ENCODE measurements at places on chromosomes 4 and X.

GRCh38 chr4:82275431-82276331, 98.1 kb downstream of the HNRNPD start:
- DNase-seq, result no peak

DNA sequence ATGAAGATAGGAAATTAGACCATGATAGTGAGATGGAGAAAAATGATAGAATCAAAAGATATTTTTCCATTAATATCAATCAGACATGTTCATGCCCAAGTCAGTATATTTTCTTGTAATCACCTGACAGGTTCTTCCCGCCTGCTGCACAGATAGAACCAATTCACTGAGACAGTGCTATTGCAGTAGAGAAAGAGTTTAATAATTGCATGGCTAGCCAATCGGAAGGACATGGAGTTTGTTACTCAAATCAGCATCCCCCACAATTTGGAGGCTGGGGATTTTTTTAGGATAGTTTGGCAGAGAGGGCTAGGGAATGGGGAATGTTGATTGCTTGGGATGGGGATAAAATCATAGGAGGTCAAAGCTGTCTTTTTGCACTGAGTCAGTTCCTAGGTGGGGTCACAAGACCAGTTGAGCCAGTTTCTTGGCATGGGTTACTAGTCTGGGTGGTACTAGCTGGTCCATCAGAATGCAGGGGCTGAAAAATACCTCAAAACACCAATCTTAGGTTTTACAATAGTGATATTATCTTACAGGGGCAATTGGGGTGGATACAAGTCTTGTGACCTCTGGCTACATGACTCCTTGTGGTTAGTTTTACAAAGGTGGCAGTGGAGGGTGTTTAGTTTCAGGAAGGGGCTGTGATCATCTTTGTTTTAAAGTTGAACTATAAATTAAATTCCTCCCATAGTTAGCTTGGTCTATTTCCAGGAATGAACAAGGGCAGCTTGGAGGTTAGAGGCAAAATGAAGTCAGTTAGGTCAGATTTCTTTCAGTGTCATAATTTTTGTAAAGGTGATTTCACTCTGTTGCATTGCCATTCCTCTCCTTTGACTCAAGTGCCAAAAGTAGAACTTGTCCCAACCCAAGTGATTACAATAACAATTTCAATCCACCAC, 100.3 kb upstream of the PDE5A start:
- DNase-seq, result no peak

DNA sequence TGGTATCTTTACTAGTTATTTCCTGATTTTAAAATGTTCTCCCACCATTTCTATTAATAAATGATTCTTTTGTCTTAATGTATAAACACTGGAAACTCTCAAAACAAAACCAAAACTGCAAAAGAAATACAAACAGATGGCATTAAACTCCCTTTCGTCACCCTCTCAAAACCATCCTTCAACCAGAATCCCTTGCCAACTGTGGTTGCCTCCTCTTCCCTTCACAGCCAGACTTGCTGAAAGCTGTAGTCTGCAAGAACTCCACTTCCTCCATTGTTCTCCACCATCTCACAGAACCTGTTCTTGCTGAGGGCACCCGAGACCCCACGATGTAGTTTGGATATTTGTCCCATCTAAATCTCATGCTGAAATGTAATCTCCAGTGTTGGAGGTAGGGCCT, 96.5 kb downstream of the WWC2 start:
- DNase-seq, result no peak

DNA sequence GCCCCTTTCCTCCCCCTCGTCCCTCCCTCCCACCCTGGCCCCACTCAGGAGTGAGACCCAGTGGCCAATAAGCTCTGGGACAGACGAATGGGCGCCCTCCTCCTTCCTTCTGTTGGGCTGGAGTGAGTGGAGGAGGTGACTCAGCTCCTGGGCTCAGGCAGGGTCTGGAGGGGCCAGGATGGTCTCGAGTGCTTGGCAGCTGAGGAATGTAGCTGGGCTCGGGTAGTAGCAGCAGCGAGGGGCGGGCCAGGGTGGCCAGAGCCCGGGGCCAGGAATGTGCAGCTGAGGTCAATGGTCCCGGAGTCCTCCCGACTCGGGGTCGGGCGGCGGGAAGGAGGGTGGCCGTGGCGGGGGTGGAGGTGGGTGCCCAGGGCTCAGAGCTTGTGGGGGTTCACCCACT, 15.0 kb downstream of the G6PD start:
- DNase-seq, result no peak

GRCh38 chr4:7987148-7987989, 47.7 kb upstream of the AFAP1 start:
- DNase-seq, result peak; percentile 71

DNA sequence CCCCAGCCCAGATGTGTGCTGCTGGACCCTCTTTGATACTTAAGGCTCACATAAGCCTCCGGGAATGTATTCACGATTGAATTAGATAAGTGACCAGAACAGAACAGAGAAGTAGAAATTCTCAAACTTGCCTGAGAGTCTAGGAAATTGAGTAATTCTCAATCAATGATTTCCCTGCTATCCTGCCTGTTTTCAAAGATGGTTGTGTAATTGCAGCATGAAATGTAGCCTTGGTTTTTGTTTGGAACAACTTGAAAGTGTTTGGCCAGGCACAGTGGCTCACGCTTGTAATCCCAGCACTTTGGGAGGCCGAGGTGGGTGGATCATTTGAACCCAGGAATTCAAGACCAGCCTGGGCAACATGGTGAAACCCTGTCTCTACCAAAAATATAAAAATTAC, 41.2 kb downstream of the TNIP2 start:
- no peak for DNase-seq

- DNase-seq, result no peak
Observed at GRCh38 chr4:141518222-141518621, 118.2 kb upstream of the IL15 start.

DNA sequence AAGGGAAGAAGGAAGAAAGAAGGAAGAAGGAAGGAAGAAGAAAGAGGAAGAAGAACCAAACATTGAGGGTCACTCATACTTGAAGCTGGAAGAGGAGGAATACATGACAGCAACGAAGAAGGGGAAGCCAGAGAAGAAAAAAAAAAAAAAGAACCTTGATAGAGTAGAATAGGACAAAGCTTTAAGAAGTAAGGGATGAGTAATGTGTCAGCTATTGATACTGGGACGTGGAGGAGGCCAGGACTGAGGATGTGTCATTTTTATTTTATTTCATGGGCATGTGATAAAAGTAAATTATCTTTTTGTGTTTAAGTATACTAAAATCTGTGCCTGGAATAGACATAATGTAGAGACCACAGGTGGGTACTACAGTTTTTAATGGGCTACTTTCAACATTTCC, 6.4 kb downstream of the EDA2R start:
- no peak for DNase-seq

DNA sequence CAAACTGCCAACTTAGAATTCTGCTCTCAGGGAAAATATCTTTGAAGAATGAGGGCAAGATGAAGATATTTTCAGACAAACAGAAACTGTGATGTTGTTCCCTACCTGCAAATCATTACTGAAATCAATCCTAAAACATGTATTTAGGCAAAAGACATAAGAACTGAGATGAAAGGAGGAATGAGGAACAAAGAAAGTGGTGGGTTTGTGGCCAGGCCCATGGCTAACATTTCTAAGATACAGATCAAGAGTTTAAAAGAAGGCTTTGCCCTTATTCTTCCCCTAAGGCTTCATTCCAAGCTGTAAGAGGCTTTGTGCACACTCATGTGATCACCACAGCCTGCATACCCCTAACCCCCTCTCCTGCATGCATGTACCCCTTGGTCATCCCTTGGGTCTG, 46.5 kb downstream of the ADGRG2 start:
- DNase-seq, result no peak

GRCh38 chr4:6229095-6229494, 28.7 kb upstream of the JAKMIP1 start:
- no peak for DNase-seq

DNA sequence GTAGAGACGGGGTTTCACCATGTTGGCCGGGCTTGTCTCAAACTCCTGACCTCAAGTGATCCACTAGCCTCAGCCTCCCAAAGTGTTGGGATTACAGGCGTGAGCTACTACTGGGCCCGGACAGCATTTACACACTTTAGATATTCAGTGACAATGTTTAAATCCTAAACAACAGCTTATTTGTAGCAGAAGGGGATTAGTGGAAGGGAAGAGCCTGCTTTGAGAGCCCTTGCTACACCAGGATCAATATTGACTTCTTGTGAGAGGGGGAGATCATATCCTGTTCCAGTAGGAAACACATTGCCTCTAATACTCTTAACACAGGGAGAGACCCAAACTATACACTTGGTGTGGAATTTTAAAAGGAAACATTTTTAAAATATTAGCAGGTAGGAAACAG, 7.1 kb downstream of the MGST2 start:
- DNase-seq, result no peak

- DNase-seq, result no peak
Observed at GRCh38 chr4:42906891-42907759, 14.6 kb downstream of the GRXCR1 start.

GRCh38 chrX:55486736-55487135, 2.9 kb downstream of the USP51 start:
- no peak for DNase-seq

GRCh38 chr4:165656829-165657490, 216.1 kb upstream of the TLL1 start:
- DNase-seq, result no peak

- no peak for DNase-seq
Observed at GRCh38 chrX:143661286-143661685, 25.4 kb upstream of the SLITRK4 start.

DNA sequence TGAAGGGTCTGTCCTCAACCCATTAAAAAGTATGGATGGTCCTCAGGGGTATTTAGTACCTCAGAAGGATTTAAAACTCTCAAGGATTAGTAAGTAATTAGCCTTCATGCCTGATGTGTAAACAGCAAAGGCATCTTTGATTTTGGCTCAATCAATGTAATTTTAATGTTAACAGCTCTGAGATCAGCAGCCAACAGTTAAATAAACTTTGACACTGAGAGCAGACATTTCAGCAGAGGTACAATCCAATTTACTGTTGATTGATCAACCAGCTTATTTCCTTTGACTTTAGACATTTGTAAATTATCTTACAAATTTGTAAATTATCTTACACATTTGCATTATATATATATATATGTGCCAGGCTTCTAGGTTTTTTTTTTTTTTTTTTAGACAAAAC, 36.9 kb downstream of the STOX2 start:
- DNase-seq, result no peak

- no peak for DNase-seq
Observed at GRCh38 chr4:8914461-8915171, 43.0 kb upstream of the HMX1 start.

DNA sequence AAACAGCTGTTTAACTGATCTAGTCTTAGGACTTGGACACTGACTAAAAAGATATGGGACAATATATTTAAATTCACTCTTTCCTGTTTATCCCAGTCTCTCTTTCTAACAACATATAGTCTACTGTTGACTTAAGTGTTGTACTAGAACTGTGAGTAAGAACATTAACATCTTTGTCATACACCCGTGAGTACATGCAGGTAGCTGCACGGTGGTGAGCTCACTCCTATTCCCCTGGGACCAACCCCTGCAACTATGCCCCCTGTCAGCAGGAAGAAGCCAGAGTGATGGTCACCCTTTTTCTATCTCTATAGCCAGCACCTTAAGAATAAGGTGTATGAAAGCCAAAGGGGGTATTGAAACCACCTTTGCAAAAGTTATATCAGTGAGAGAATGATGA, 17.6 kb downstream of the TBL1X start:
- no peak for DNase-seq

DNA sequence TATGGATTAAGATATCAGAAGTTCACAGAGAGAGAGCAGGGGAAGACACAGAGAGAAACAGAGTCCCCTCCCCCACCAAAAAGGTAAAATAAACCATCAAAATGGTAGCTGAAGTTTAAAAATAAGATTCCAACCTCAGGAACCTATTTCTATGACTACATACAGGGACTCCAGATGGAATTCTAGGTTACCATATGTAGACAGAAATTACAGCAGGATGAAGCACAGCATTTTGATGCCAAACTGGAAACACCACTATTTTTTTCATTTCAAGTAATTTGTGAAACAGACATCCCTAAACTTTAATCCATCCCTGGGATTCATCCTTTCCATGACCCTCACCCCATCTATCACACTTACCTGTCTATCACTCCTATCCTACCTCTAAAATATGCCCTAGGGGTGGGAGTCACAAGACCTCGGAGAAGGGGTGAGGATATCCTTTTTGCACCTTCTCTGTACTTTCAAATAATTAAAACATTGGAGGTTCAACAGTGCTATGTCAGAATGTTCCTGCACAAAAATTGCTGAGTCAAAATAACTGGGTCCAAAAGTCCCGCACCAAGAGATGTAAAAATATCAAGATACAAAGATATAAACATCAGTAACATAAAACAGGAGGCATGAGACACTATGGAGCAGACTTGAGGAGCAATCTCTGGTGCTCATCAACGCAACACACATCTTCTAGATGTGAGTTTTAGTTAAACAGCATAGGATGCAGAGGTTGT, 344.5 kb upstream of the RASGEF1B start:
- no peak for DNase-seq

DNA sequence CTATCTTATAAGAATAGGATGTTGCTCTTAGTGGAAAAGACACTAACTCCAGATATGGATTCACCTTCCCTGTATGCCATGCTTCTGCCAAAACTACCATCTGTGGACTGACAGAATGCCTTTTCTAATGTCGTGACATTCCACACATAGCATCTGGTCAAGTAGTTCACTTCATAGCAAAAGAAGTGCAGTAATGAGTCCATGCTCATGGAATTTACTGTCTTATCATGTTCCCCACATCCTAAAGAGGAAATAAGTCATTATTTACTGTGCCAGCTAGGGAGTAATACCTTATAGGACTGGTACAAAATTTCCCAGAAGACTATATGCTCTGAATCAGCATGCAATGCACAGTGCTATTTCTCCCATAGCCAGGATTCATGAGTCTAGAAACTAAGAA, 562.4 kb downstream of the TLL1 start:
- DNase-seq, result no peak

- DNase-seq, result no peak
Observed at GRCh38 chr4:182904211-182904761, 12.9 kb downstream of the DCTD start.

DNA sequence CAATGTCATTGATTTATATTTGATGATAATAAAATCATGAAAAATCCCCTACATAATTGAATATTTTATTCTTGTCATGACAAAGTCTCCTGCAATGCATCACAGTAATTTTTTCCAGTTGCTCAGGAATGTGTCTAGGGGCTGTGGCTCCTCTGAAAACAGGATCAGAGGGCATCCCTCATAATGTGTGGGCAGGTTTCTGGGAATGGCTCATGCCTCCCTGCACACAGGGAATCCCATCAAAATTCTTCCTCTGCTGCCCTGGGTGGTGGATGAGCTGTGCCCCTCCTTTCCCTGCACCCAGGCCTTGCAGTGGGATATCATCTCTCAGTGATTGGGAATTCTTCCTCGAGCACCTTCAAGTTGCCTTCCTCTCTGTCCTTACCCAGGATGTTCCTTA, 20.4 kb upstream of the PUDP start:
- DNase-seq, result no peak

DNA sequence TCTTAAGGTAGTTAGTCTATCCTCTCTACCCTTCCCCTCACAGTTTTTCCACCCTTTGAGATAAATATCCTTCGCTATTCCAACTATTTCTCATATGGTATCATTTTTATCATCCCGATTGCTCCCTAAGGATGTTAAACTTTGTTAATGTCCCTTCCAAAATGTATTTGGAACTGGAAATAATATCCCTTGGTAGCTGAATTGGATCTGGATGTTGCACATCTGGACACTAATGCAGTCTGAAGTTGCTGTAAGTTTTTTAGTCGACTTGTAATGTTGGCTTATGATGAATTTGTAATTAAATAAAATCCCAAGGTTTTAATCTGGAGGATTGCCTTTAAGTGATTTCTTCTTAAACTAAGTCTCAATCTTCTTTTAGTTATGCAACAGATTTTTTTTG, 22.5 kb downstream of the XIAP start:
- DNase-seq, result no peak
